ENCODE measurements at places on chromosomes 7 and 10.

DNA sequence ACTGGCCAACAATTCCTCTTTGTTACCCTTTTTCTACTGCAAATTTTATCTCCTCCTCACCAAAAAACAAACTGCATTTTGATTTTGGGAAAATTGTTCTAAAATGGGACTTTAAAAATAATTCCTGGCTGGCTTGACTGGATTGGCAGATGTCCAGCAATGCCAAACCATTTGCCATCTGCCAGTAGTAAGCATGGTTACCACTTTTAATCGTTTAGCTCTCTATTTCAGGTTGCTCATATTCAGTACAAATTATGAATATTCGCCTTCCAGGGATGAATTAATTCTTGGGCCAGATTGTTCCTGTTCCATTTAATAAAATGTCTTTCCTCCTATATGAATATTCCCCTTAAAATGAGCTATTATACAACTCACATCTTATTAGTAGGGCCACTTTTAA, 35.7 kb downstream of the SMNDC1 start:
- no peak for DNase-seq

DNA sequence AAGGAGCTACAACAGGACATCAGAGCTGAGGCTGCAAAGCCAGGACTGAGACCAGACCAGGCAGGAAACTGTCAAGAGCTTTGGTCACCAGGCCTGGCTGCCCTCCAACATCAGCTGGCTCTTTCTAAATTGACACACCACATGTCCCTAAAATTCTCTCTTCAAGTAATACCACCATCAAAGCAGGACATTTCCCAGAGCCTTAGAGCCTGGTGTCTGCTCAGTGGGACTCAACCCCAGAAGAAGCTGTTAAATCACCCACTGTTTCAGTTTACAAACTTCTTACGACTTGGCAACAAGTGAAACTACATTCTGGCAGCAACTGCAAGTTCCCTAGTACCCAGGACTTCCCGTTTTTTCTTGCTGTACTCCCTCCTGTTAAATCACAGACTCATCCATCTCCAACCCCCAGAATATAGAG, 3.8 kb upstream of the IL6 start:
- no peak for DNase-seq

- DNase-seq = no peak
These were observed 135.3 kb upstream of the CCDC6 start for GRCh38 chr10:60041489-60042133.

- no peak for DNase-seq
These were observed 68.1 kb downstream of the PDGFA start for GRCh38 chr7:451255-452225.

GRCh38 chr10:25263931-25264330, 89.1 kb downstream of the GPR158 start:
- no peak for DNase-seq

Data from NCI-H1436 (cell line).